Natural killer cell treated with Interleukin-12 subunit alpha and Interleukin-12 subunit beta and Interleukin-15 and Interleukin-18, amount 100 ng/mL, for 72 hours (primary cell): ENCODE measurements at places on chromosomes 7 and 10.

GRCh38 chr10:86281396-86281795 lies 85.2 kb downstream of the GRID1 start:
- DNase-seq: no peak

DNA sequence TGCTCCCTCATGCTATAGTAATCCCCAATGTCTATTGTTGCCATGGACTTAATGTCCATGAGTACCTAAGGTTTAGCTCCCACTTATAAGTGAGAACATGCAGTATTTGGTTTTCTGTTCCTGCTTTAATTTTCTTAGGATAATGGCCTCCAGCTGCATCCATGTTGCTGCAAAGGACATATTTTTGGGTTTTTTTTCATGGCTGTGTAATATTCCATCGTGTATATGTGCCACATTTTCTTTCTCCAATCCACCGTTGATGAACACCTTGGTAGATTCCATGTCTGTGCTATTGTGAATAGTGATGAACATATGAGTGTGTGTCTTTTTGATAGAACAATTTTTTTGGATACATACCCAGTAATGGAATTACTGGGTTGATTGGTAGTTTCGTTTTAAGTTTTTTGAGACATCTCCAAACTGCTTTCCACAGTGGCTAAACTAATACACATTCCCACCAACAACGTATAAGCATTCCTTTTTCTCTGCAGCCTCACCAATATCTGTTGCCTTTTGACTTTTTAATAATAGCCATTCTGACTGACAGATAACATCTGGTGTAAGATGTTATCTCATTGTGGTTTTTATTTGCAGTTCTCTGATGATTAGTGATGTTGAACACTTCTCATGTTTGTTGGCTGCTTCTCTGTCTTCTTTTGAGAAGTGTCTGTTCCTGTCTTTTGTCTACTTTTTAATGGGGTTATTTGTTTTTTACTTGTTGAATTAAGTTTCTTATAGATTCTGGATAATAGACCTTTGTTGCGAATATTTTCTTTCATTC lies 68.8 kb upstream of the IFRD1 start:
- no peak for DNase-seq

- DNase-seq: peak; percentile 12
Observed at GRCh38 chr10:72252972-72253371, 20.8 kb upstream of the DDIT4 start.

DNA sequence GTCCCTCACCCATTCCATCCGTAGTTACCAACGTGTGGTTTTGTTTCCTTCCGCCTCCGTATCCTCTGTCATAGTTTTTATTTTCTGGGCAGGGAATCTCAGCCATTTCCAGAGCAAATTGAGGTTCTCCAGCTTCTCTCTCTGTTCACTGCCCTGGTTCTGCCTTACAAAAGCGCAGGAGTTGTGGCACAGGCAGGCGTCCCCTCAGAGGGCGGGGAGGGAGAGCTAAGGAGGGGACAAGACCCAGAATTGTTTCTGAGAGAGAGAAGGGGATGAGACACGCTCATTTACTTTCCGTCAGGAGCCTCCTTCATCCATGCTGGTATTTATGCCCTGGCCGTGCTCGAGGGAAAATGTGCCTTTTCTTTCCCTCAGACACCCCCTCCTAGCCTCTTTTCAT lies 71.0 kb downstream of the SH2D4B start:
- DNase-seq: no peak

GRCh38 chr7:2824678-2825461 lies 19.2 kb downstream of the GNA12 start:
- no peak for DNase-seq

GRCh38 chr7:128259131-128260061 lies 18.3 kb downstream of the LEP start:
- DNase-seq: no peak

GRCh38 chr7:13067036-13067435 lies 379.6 kb downstream of the ARL4A start:
- DNase-seq: no peak

DNA sequence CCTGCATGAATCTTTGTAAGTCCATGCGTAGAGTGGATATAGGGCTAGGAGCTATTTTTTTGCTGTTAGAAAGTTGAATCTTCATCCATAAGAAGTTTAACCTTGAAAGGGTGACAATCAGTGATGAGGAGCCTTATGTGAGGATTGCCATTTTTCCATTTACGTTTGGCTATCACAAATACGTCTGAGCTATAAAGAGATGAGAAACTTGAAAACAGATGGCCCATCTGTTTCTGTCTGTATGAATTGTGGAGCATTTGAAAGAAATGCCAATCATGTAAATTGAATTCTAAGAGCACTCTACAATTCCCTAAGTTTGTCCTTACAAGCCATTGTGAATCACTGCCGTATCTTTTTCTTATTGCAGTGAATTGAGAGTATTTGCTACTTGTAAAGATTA lies 169.8 kb upstream of the TEX47 start:
- no peak for DNase-seq

- no peak for DNase-seq
Observed at GRCh38 chr10:22342421-22342820, 2.9 kb upstream of the SPAG6 start.

GRCh38 chr10:79932841-79933379 lies 16.0 kb downstream of the SFTPD start:
- DNase-seq: no peak

GRCh38 chr10:15309221-15309620 lies 61.9 kb downstream of the FAM171A1 start:
- DNase-seq: no peak

DNA sequence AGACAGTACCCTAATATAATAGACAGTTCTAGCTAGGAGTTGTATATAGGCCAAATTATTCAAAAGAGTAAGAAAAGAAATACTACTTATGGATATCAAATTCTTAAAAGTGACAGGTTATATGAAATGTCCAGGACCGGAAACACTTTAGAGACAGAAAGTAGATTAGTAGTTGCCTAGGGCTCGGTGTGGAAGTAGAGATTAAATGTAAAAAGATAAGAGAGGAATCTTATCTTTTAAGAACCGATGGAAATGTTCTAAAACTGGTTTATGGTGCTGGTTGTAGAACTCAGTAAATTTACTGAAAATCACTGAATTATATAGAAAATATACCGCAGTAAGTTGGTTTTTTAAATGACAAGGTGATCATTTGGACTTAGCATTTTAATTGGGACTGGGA lies 147.5 kb upstream of the ASAH2 start:
- no peak for DNase-seq

DNA sequence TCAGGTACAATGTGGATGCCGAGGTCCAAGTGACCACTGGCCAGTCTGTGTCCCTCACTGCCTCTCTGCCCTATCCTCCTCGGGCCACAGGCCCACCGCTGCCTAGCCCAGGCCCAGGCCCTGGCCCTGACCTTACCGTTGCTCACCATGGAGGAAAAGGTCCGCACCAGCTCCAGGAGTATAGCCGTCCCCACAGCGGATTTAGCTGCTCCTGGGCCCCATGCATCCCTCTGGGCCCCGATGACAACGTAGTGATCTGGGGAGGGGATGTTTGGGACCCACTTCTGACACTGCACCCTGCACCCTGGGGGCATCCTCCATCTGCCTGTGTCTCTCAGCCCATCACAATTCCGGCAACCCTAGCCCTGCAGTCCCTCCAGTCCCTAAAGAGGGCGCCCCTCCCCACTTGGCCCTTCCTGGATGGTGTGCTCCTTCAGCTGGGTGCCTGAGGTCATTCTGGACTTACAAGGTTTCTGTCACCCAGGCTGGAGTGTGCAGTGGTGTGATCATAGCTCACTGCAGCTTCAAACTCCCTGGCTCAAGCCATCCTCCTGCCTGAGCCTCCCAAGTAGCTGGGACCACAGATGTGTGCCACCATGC lies 12.1 kb downstream of the TFR2 start:
- DNase-seq: no peak

- DNase-seq: no peak
Observed at GRCh38 chr7:45980181-45980905, 59.3 kb upstream of the IGFBP3 start.

DNA sequence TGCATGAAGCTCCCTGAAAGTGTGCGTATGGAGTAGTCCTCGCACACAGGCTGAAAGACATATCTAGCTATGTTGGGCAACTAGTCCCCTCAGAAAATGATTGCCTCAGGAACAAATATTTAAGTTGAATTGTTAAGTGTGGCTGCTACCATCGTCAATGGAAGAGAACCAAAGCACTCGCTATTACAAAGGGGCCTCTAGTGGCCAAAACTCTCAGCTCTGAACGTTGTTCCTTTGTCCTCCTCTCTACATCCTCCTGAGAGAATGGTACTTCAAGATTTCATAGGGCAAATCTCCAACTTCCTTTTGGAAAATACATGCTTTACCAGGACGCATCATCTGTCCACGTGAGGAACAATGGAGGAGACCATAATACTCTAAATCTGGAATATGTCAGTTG lies 209.9 kb downstream of the NRG3 start:
- no peak for DNase-seq

DNA sequence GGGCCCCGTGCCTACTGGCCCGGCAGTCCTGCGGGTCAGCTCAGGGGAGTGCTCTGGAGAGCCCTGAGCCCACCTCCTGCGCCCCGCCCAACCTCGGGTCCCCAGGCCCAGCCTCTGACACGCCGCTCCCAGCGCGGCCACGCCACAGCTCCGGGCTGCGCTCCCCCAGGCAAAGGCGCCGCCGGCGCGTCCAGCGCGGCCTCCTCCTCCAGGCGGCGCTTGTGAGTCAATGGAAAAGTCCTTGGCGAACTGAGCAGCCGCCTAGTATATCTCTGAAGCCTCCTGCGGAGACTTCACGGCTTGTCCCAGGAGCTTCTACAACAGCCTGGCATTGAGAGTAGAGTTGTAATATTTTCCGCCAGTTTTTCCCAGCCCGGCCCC lies 29.5 kb upstream of the BMS1 start:
- DNase-seq: peak; percentile 70

DNA sequence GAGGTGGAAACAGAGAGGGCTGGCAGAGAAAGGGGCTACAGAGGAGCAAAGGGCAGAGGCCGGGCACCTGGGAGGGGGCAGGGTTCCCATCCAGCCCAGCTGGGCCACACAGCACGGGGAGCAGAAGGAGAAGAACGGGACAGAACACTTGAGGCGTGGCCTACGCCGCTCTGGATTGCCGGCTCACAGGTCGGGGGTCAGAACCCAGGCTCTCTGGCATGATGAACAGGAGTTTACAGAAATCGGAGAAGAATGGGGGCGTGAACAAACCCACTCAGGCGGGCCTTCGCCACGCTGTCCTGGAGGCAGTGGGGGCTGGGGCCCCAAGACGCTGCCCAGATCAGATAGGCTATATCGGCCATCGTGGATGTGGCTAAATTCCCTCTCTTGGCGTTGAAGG lies 362.2 kb upstream of the SHH start:
- DNase-seq: no peak

DNA sequence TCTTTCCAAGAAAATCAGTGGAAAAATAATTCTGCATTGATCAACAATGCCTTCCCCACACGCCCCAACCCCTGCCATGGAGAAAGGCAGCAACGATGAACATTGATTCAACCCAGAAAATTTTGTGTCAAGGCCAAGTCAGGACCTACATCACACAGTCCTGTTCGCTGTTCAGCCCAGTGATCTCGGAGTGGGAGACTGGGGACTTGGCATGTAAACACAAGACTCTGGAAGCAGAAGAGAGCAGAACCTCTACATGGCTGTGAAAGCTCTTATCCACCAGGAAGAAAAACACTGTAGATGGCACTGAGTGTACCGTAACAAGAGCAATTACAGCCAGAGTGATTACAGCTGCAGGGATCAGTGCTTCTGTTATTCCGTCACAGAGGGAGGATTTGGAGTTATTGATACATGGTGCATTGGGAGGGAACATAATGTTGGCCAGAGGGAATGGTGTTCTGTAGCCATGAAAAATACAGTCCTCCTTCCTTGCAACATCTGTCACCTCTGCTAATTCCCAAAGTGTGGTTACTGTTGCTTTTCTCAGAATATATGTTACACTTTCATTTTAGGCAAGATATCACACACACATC lies 136.6 kb downstream of the IQUB start:
- no peak for DNase-seq

DNA sequence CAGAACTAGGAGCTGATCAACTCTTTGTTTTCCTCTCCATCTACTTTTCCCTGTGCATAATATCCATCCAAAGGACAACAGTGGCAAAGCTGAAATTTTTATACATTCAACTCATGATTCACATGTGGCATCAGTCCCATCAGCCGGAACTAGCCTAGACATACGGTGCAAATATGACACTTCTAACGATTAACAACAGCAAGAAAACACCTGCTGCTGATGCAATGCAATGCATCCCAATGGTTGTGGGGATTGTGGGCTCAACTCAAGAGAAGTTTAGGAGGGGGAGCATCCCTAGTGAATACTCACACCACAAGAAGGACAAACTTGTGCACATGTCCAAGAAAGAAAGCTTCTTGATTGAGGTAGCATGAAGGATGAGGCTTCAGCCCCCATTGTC lies 20.5 kb upstream of the STK17A start:
- DNase-seq: no peak

DNA sequence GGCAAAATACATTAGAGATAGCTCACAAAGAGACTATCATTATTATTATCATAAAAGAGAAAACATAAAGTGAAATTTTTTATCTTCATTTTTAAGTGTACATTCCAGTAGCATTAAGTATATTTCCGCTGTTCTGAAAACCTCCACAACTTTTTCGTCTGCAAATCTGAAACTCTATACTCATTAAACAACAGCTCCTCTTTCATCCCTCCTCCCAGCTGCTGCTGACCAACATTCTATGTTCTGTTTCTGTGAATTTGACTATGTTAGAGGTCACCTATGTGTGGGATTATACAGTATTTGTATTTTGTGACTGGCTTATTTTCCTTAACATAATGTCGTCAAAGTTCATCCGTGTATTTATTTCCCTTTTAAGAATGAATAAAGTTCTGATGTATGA lies 429.3 kb upstream of the TPK1 start:
- no peak for DNase-seq

DNA sequence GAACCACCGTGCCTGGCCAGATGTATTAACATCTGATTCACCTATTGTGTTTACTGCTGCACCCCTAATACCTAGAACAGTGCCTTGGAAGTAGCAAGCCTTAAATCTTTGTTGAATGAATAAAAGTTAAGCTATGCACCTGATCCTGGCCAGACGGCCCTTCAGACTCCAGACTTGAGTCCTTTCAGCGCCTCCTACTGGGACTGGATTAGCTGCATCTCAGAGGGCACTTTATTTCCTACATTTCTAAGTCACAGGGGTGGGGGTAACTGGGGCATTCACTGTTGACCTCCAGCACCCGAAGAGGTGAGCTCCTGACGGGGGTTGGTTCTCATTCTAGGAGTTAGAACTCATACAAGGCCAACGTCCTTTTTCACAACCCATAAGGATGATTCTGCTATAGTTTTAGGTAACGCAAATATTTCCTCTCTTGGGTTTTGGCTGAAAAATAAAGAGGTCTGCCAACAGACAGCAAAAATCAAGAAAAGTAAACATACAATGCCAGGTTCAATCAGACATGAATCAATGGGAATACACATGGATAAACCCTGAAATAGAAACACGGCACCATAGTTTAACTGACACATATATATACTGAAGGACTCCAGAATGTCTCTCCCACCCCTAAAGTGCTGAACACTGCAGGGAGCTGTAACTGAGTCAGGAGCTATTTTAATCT lies 48.0 kb upstream of the DLG5 start:
- DNase-seq: no peak

GRCh38 chr10:78552261-78552811 lies 516.4 kb upstream of the ZMIZ1 start:
- no peak for DNase-seq
